Fibroblast of lung (primary cell): ENCODE measurements at places on chromosomes 2 and 18. TPM values are rescaled to one million over a fixed set of nuclear protein-coding genes. Genes with fewer than 3 reads are reported as not detected.

- no peak for DNase-seq
Measured at GRCh38 chr2:168009900-168010299, 237.5 kb downstream of the STK39 start.

GRCh38 chr18:7488571-7488970, 78.5 kb upstream of the PTPRM start:
- DNase-seq: no peak

The HOXD10 gene
- total RNA-seq: not detected in 2 replicates

DNA sequence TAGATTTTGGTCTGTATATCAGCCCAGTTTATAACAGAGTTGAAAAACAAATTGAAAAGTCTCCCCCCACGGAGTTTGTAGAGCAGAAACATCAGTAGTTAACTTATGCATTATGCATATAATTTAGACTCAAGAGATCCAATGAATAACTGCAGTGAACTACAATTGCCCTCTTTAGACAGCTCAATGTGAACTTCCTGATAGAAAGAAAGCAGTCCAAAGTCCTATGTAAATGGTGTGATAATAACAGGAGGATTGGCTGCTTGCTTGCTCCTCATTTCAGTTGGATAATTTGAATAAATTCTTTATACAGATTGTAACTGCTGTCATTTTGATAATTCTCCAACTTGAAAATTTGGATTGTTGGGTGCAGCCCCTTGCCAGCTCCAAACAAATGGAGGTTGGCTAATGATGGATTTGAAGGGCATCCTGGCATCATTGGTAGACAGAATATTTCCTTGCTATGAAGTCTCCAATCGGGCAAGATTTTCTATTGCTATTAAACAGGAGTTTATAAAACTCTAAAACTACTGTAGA, 297.1 kb downstream of the ASXL3 start:
- DNase-seq: no peak

- peak; percentile 82 for DNase-seq
Measured at GRCh38 chr2:217685255-217685605, 317.6 kb downstream of the TNS1 start.

The CTAGE1 gene
- total RNA-seq: under 0.01 TPM in 1 of 2 replicates, not detected in the other

The SERPINB11 gene
- total RNA-seq: not detected in 2 replicates

DNA sequence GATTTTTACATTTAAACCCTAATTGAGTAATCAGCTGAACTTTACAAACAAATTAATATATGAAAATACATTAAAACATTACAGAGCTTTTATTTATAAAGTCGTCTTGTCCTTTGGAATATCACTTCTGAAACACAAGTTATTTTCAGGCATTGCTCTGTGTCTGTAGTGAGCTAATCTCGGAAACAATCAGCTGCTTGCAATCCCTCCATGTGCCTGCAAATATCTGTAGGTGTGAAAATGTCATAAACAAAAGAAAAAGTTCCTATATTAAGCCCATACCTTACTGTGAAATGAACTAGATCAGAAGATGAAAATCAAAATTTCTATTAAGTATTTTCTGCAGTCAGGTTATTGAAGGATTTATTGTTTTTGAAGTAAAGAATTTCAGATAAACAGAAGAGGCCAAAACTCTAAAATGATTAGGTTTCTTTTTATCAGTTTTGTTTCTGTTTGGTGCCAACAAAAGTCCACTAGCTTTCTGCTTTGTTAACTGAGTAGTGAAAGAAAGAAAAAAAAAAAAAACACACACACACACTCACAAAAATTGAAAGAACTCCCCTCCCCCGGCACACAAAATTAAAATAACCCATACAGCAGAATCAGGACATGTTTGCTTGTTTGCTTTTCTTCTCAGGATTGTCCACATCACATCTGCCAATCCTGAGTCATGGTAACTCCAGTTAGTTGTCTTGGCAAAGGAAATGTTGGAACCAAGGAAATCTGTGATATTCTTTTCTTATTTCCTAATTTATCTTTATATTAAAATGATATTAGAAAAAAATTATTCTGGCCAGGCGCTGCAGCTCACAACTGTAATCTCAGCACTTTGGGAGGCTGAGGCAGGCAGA, 627.0 kb upstream of the SLC39A10 start:
- DNase-seq: no peak

The FRZB gene
- total RNA-seq: 2.0 and 5.6 TPM in 2 replicates

DNA sequence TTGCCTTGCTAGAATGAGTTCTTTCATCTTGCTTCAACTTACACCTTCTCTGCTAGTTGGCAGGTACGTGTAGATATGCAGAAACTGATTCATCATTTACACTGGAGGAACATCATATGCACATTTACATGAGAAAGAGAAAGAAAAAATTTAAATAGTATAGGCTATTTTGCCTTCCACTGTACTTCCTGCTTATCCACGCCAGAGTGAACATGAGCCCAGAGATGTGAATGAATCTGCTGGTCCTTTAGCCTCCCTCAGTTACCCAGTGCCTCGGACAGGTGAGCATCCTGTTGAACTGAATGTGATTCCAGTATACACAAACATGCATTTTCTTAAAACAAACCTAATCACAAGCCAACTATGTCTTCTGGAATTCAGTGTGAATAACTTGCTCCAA, 83.6 kb downstream of the SESTD1 start:
- DNase-seq: no peak

- DNase-seq: peak; percentile 68
Measured at GRCh38 chr2:201254081-201254730, 6.1 kb upstream of the CASP8 start.

- DNase-seq: peak; percentile 89
Measured at GRCh38 chr18:9147440-9148202, 11.0 kb downstream of the ANKRD12 start.

DNA sequence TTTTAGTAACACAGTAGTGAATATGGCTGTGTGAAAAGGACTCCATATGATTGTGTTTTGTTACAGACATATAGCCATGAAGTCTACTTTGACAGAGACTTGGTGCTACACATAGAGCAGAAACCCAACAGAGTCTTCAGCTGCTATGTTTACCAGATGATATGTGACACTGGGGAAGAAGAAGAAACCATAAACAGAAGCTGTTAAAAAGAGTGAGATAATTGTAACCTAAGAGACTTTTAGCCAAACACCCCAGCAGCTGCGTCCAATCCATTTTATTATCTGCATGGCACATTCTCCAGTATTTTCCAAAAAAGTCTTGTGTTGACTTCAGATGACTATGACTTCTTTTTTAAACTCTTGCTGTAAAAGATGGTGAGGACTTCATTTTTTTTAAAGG, 41.4 kb upstream of the CYBRD1 start:
- DNase-seq: no peak

GRCh38 chr2:239636808-239637207, 236.0 kb upstream of the HDAC4 start:
- peak; percentile 29 for DNase-seq

DNA sequence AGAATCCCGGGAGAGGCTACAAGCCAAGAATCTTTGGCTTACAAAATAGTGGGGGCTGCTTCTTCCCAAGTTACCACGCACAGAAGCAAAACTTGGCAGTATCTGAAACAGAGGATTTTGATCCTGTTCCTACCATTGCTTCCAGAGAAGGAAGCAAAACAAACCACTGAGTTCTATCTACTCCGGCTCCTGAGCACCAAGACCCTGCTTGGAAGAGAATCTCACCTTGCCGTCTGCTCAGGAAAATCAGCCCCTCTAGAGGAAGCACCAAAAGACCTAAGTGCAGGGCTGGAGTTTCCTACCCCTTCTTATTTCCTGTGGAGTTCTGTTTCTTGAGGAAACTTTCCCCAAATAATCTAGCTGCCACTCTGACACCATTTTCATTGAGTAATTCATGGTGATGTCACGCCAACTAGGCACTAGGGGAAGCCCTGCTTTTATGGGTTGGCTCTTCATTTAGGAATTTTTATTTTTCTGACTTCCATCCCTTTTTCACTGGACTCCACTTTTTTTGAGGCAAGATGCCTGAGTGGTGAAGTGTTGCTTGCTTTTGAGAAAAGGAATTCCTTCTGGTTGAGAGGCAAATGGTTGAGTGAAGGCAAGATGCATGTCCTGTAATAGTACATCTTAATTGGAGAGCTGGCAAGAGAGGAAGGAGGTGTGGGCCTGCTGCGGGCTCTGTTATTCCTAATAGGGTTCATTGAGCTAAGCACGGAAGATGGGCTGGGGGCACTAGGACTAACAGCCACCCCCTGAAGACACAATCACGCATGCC, 36.8 kb upstream of the EML4 start:
- peak; percentile 99 for DNase-seq

The TBC1D8 gene
- 3.3 and 3.8 TPM in 2 replicates for total RNA-seq

GRCh38 chr2:24743924-24744323, 49.3 kb downstream of the PTRHD1 start:
- DNase-seq: no peak

DNA sequence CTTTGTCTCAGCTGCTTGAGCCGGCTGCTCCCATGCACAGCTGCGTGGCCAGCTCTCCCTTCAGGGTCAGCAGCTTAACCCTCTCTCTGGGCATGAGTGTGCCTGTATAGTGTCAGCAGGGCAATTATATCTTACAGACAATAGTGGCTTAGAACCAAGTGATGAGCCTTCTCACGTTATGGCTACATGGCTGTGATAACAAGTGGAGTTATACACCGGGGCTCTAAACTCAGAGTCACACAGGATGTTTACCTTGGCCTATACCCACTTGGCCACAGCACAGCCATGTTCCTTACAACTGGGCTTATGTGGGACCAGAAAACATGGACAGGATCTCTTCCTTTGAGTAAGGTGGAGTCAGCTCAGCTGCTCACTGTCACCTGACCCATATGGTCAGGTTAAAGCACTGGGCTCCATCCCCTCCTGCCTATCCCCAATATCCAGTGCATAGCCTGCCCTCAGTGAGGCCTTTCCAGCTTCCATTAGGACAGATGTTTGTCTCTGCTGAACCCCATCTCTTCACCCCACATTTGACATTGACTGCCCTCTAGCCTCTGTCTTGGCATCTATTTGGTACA, 294.2 kb upstream of the NCKAP5 start:
- DNase-seq: no peak

GRCh38 chr18:46054956-46055837, 16.9 kb downstream of the PSTPIP2 start:
- DNase-seq: no peak

The ICA1L gene
- 3.1 and 4.6 TPM in 2 replicates for total RNA-seq

The NPC1 gene
- total RNA-seq: 129 and 204 TPM in 2 replicates

The DES gene
- total RNA-seq: 34.7 and 69.3 TPM in 2 replicates

DNA sequence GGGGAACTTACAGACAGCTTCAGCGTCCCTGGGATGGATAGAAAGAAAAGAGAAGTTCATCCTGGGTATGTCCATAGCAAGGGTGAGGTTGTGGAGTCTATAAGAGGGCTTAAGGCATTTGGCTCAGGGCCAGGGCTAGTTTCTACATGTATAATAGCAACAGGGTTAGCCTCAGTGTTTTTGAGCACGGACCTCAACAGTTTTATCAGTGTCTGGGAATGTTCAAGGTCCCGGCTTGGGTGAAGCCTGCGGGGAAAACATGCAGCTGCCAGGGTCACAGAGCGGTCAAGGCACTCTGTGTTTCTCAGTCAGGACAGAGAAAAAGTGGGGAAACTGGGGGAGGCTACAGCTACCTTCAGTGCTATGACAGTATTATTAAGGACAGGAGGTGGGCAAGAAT, 427.7 kb upstream of the HS6ST1 start:
- peak; percentile 96 for DNase-seq

DNA sequence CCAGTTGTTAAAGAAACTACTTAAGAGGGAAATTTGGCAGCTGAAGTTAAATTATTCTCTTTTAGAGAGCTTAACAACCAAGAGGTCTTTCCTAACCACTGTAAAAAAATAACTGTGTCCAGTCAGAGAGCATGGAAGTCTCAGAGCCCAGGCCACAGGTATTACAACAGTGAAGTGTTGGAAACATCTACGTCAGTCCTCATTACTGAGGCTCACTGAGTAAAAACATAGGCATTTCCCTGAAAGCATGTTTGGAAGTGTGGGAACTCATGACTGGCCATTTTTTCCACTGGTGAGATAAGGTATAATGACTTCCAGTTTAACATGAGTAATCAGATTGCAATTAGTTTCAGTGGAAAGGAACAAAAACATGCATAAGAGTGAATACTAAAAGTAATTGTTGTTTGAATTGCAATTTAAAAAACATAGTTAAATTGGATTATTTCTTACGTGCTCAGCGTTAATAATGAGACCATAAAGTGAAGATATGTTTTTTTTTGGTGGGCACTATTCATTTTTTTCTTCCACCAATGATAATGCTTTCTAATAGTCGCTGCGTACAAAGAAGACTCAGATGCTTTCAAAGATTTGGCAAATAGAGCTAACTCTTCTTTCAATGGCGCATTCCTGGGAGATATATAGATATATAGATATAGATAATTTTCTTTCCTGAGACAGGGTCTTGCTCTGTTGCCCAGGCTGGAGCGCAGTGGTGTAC, 60.8 kb downstream of the EFEMP1 start:
- peak; percentile 100 for DNase-seq

DNA sequence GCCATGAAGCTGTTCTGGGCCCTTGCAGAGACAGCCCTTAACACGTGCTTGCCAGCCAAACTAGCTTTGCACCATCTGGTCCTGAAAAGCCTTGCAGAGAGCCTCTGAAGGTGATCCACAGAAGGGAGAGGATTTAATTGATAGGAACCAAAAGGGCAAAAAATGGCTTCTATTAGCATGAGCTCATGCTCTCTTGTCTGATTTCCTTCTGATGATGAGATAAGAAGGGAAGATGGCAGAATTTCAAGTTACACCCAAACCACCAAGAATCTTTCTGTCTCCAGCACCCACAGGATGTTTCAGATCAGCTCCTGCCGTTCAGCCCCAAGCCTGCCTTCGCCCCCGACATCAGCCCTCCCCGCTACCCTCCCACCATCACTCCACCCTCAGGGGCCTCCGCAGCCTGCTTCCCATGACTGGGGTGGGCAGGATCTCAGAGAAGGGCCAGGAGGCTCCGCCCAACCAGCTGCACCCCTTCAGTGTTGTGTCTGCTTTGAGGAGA, 23.4 kb upstream of the GLI2 start:
- DNase-seq: peak; percentile 55

DNA sequence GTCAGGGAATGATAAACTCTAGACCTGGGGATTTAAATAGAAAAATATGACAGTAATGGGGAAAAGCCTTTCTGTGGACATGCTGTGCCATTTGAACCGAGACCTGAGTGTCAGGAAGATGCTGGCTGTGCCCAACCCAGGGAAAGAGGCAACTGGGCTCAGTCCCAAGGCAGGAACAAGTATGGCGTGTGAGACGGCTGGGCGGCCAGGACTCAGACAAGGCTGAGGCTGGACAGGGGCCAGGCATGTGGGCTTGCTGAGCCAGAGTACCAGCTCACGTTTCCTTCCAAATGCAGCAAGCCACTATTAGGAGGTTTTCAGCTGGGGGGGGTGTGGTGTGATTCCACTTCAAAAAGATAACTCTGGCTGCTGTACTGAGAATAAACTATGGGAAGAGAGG, 92.4 kb downstream of the INPP5D start:
- DNase-seq: peak; percentile 10

GRCh38 chr2:85844486-85844885, 44.3 kb downstream of the ST3GAL5 start:
- DNase-seq: peak; percentile 25
